ENCODE measurements at places on chromosomes 6 and 20.
A peak's percentile ranks its signal among the peaks of the same experiment; 100 is the strongest.

GRCh38 chr6:63527658-63528514 lies 44.4 kb upstream of the LOC128125822 start:
- peak; percentile 95 for DNase-seq

DNA sequence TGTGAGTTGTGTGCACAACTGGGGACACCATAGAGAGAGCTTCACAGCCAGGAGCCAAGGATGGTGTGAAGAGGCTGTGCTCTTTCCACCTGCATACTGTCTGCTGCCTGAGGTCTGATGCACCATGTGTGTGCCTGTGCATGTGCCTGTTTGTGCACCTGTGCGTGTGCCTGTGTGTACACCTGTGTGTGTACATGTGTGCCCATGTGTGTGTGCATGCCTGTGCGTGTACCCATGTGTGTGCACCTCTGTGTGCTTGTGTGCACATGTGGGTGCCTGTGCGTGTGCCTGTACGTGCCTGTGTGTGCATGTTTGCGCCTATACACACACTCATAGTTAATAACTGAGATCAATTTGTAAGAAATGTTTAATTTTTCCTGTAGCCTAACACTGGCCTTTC lies 51.3 kb downstream of the FAM120B start:
- DNase-seq, result no peak

GRCh38 chr6:16146028-16146427 lies 17.1 kb downstream of the MYLIP start:
- DNase-seq, result no peak

GRCh38 chr6:106870069-106870468 lies 104.5 kb downstream of the CD24 start:
- no peak for DNase-seq

DNA sequence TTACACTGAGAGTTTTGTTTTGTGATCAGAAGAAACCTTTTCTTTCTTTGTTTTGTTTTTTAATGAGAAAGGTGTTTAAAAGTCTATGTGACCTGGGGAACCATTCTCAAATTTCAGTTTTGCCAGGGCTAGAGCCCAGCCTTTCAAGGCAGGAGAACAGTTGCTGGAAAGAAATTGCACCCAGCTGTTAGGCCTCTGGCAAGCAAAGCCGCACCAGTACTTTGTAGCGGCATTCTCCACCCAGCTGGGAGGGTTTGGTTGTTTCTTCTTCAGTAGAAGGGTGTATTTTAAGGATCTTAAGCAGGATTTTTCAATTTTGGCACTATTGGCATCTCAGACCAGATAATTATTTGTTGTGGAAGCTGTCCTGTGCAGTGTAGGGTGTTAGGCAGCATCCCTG lies 16.6 kb upstream of the MAPK13 start:
- no peak for DNase-seq

DNA sequence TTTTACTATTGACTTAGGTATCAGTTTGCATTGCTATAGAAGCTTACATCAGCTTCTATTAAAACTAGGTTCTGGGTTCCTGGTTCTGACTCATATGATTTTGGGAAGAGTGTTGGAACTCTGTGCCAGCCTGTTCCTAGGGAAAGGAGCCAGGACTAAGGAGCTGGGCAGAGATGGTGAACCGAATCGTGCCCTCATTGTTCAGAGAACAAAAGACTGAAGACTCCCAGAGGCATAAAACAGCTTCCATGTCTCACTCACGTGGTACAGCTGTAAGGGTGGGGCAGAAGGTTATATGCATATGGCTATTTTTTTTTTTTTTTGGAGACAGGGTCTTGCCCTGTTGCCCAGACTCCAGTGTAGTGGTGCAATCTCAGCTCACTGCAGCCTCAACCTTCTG lies 89.1 kb upstream of the THBS2 start:
- DNase-seq, result no peak

- DNase-seq, result peak; percentile 87
These were observed 443.7 kb downstream of the GJA1 start for GRCh38 chr6:121879149-121879548.

DNA sequence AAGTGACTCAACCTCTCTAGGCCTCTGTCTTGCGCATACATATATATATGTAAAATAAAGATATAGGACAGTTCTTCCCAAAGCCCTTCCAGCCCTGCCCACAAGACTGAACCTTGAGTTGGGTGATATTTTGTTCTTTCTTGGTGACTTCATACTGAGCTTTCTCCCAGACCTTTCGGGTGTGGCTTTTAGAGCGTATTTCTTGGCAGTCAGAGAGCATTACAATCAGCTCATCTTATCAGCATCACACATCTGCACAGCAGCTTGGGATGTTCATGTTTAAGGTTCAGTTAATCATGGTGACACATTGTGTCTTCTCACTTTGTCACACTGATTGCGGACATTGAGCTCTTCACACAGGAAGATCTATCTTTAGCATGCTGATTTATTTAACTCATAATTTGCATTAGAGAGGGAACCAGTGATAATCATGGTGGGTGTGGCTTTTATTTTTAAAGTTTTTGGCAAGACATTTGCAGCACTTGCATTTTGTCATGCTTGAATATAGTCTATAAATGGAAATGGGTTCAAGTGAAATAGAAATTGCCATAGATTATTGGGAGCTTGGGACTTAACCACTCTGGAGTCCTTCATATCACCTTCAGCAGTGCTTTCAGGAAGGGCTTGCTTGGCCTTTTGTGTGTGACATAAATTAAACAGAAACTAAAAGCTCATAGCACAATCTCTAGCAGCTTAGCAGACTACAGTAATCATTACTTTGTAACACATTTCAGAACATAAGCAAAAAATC lies 8.3 kb downstream of the KIF3B start:
- DNase-seq, result peak; percentile 8

DNA sequence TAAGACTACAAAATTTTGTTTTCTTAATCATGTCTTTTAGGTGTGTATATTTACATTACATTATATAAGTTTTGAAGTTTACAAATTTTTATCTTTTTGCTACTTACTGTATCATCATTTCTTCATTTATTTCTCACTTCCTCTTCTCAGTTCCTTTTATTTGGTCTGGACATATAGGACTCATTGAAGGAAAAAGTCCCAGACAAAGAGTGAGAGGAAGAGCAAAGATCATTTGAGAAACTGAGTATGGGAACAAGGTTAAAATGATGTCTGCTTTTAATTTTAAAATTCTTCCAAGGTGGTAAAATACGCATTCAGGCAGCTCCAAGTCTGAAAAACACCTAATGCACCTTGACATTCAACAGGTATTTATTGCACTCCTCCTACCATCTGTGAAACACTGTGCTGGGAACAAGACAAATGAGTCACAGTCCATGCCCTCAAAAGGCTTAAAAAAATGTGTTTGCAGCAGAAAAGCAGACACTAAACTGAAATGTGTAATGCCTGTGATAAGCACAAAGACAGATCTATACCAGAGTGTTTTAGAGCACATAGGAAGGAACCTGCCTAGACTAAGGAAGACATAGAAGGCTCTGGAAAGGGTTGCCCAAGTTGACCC lies 63.2 kb downstream of the PKIB start:
- DNase-seq, result no peak

DNA sequence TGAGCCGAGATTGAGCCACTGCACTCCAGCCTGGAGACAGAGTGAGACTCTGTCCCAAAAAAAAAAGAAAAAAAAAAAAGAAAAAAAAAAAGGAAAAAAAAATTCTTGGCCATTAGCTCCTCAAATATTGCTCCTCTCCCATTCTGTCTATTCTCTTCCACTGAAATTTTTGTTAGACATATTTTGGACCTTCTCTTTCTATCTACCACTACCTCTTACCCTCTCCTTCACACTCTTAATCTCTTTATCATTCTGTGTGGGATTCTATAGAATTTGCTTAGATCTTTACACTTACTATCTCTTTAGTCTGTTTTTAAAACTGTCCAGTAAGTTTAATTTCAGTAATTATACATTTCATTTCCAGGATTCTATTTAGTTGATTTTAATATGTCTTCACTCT lies 85.0 kb downstream of the IRAK1BP1 start:
- DNase-seq, result no peak

- DNase-seq, result no peak
These were observed 438.6 kb upstream of the NOX3 start for GRCh38 chr6:155894262-155894661.

GRCh38 chr6:163835439-163836171 lies 421.1 kb downstream of the QKI start:
- no peak for DNase-seq

GRCh38 chr20:57953638-57954037 lies 243.8 kb upstream of the PMEPA1 start:
- no peak for DNase-seq

DNA sequence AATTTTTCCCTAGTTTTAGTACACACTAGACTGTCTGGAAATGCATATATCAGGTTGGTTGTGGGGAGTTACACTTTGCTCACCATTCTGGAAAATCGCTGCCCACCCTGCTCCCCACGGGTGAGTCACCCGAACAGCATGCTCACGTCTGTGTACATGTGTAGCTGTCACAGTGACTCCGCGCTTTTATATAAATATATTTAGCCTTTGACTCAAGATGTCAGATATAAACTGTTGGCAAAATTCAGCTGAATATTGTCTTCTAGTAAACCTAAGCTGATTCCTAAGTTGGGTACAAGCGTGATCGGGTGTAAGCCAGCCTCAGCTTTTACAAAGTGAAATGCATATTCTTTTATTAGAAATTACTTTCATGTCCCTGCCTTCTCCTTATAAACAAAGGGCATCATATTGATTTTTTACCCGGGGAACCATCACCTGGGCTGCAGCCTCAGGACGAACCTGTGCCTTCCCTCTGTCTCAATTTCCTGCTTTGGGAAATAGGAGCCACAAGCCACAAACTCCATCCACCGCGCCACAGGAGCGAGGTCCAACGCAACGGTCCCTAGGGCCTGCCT lies 4.3 kb downstream of the SDCBP2 start:
- no peak for DNase-seq

DNA sequence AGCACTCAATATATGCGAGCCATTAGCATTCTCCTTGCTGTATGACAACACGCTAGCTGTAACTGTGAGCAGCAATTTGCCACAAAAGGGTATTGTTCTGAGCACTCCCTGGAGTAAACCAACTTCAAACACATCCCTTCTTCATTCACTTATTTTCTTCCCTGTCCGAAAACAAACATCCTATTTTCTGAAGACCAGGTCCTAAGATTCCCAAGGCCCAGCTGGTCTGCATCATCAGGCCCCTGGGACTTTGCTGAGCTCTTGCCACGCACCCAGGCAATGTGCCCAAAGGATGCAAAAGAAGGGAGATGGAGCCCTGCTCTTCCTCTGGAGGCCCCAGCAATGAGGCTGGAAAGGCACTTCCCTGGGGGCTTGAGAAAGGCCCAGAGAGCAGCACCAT lies 118.1 kb downstream of the PREX1 start:
- DNase-seq, result no peak

- DNase-seq, result peak; percentile 75
These were observed 28.5 kb upstream of the PIM1 start for GRCh38 chr6:37141281-37142049.

GRCh38 chr20:62511300-62511914 lies 35.6 kb upstream of the GATA5 start:
- no peak for DNase-seq

- DNase-seq, result no peak
These were observed 26.3 kb downstream of the WFDC3 start for GRCh38 chr20:45765307-45765875.

- no peak for DNase-seq
These were observed 377.4 kb downstream of the PHF3 start for GRCh38 chr6:64013011-64013410.

DNA sequence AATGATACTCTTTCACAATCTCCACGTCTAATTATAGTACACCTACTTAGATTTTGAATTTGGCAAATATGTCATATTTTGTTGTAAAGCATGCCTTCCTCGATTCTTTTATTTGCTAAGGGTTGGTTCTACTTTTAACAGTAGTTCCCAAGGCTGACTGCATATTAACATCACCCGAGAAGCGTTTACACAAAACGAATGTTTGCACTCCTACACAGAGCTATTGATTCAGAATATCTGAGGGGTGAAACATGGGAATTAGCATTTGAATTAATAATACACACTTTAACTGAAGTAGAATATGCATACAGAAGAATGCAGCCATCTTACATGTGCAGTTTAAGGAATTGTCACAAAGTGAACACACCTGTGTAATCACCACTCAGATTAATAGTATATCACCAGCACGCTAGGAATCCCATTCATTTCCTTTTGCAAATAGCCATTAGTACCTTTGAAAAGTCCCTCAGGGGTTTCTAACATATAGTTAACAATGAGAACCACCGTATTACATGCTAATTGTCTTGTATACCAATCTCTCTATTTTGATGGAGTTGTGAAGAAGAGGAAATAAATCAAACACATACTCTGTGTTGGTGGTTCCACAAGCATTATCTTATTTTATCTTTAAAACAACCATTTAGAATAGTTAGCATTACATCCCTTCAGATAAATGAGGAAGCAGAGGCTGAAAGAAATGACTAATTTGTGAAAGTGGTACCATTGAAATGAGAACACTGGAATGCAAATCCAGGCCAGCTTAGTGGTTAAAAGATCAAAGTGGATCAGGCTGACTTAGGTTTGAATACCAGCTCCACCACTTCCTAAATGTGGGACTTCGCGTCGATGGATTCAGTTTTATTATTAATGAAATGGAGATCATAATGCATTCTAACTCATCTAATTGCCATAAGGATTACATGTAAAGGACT lies 317.6 kb downstream of the HDGFL1 start:
- DNase-seq, result no peak

All from fibroblast of the conjunctiva (primary cell).